ENCODE measurements at places on chromosomes 2 and 18. TPM values are rescaled to one million over a fixed set of nuclear protein-coding genes. Genes with fewer than 3 reads are reported as not detected.

Gene SLC4A5
- polyA plus RNA-seq, result 3.7 TPM

GRCh38 chr18:25998461-25998860 is 92.0 kb downstream of the SS18 start:
- DNase-seq, result no peak

- DNase-seq, result no peak
Observed at GRCh38 chr2:121902616-121903015, 147.2 kb downstream of the TSN start.

DNA sequence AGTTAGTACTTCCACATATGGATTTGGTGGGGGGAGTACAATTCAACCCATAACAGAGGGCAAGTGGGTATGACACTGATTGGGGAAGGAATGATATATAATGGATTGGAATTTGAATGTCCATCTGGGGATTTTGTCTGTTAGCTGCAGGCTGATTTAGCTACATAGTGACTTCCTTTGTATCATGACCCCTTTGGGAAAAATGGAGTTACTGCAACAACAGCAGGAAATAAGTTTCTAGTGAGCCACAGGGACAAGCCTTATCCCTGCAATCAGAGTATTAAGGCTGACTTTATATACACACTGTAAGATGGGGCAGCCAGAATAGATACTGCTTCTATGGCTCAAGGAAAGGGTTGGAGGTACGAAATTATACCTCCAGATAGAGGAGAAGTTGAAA is 404.4 kb upstream of the MEIS1 start:
- DNase-seq, result no peak

Gene CAVIN2
- 30.0 TPM for polyA plus RNA-seq

DNA sequence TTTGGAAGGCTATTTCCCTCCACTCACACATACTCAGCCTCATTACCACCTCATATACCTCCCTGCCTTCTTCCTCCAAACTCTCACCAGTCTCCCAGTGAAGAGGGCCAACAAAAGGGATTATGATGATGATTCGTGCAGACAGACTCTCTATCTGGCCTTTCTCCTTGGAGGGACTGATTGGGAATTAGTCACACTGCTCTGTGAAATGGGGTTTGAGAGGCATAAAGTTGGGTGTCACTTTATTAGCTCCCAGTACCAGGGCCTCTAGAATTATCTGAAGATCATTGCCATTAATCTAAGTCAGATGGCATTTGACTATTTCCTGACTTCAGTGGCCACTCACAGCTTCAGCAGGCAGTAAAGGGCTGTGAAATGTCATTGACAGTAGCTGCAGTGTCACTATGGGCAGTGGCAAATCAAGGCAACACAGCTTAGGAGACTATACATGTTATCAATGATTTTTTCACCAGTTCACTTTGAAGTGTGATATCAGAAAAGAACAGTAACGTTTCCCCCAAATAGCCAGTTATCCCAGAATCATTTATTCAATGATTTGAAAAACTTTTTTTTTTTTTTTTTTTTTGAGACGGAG is 17.4 kb downstream of the CNRIP1 start:
- no peak for DNase-seq

Gene FER1L5
- polyA plus RNA-seq, result 1.9 TPM

DNA sequence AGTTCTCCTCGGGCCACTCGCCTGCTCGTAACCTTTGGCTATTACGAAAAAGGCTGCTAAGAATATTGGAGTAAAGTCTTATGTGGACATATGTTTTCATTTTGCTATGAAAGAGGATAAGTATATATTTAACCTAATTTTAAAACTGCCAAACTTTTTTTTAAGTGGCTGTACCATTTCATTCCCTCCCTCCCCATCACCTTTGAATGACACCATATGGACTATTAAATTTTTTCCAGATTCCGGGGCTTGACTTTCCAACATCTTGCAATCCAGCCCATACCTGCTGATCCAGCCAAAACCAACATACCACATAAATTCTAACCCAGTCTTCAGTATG is 31.5 kb downstream of the REEP1 start:
- DNase-seq, result no peak

GRCh38 chr2:98749066-98749450 is 18.1 kb upstream of the MGAT4A start:
- DNase-seq, result no peak

GRCh38 chr18:11993264-11993916 is 12.1 kb downstream of the IMPA2 start:
- DNase-seq, result no peak

- peak; percentile 21 for DNase-seq
Observed at GRCh38 chr2:7456762-7457161, 539.5 kb downstream of the RNF144A start.

DNA sequence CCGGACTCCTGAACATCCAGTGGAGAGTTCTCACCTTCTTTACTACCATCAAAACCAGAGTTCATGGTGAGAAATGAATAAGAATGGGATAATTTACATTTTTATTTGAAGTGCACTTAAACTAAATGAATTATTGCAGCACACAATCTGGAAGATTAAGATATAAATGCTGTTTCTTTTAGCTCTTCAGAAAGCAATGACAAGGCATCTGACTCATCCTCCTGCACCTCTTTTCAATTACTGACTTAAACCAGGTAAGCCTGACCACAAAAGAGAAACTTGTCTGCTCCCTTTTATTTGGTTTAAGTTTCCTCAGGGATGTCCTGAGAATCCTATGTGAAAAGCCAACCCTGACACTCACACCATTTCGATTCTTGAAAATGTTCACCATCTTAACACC is 720 bp upstream of the DSC2 start:
- DNase-seq, result no peak

DNA sequence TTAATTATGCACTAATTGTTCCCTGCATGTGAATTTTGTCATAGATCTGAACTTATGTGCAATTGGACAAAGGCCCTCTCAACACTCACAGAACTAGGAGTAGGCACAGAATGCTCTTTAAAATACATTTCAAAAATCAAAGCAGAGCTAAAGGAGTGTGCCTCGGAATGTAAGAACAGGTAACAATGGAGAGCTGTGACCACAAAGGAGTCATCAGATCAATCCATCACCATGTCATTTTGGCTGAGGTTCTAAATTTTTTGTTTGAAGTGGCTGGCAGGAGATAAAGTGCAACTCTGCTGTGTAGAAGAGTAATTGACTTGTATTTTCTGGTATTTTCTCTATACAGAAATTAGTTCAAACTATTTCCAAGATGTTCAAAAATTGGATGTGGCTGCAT is 155.4 kb downstream of the NRP2 start:
- no peak for DNase-seq
